Stimulated activated CD8-positive, alpha-beta memory T cell treated with anti-CD3 and anti-CD28 coated beads, Interleukin-4, amount 100 ng/mL, for 1 hour (primary cell): ENCODE measurements at places on chromosomes 16 and 17.

DNA sequence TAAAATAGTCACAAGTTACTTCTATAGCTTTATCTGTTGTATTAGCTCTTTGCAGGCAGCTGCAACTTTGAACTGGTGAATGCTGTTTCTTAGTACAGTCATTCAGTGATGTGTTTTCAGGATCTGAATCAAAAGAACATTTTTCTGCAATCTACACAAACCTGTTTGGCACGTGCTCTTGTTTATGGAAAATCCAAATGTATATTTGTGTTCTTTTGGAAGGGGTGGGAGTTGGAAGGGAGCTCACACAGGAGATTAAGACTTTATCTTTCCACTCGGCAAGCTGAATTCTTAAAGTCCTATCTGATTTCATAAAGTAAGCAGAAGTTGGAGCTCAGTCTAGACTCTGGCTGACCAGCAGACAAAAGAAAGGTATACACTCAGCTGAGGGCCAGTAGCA is 300.2 kb downstream of the MAP2K6 start:
- DNase-seq, result no peak

DNA sequence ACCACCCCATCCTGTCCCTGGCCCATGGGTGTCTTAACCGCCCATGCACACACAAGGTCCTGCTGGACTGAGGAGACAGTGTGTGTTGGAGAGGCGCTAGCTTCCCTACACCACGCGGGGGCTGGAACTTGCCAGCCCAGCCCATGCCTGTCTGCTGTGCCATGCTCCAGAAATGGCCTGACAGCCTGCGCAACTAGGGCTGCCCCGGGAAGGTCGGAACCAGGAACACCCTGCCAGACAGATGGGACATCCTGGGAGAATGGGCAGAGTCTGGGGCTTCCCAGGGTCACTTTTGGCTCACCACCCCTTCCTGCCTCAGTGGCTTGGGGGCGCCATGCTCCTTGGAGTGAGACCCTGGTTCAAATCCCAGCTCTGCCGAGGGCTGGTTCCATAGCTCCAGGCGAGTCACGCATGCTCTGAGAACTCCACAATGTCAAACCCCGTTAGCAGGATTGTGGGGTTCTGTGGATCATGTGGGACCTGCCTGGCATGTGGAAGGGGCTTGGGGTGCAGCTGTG is 36.2 kb downstream of the SREBF1 start:
- no peak for DNase-seq

DNA sequence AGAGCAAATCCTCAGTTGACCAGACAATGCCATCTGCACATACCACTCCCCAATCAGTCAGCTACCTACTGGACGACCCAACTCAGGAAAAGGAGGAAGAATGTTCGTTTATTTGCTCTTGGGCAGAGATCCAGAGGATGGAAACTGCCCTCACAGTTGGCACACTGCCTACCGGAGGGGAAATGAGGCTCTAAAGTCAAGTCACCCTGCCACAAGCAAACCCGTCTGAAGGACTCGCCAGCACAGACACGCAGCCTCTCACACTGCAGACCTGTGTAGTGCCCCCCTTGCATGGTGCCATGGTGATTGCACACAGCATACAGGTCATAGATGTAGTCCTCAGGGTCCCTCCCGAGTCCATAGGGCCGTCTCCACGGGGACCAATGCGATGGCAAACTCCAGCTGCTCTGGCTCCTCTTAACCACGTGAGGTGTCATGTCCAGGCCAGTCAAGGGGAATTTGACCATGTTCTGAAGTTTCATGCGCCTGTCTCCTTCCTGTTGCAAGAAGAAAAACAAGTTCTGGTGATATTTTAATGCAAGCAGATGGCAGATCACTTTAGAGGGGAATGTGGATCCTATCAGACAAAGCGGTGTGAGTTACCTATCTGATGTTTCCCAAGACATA is 69.5 kb downstream of the USP31 start:
- DNase-seq, result no peak

DNA sequence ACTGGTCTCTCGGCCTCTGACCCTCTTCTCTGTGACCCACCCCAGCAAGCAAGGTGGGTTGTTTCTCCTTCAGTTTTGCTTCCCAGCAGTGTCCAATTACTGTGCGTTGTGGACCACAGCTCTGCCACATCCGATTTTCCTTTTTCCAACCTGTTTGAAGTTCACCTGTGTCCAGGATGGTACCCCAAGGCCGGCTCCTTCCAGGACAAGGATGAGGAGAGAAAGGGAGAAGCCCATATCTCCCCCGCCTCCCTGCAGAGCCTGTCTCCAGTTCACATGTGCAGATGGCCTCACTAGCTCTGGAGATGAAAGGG is 13.5 kb downstream of the NMRAL1 start:
- no peak for DNase-seq

- DNase-seq, result no peak
Observed at GRCh38 chr17:14760212-14760611, 459.3 kb downstream of the HS3ST3B1 start.

GRCh38 chr17:39792526-39793221 is 54.9 kb downstream of the GRB7 start:
- DNase-seq, result no peak

- no peak for DNase-seq
Observed at GRCh38 chr16:55555436-55555835, 11.0 kb upstream of the CAPNS2 start.

GRCh38 chr16:19502395-19503131 is 19.3 kb downstream of the GDE1 start:
- peak; percentile 27 for DNase-seq

GRCh38 chr17:77128896-77129567 is 11.7 kb upstream of the SEC14L1 start:
- DNase-seq, result no peak

DNA sequence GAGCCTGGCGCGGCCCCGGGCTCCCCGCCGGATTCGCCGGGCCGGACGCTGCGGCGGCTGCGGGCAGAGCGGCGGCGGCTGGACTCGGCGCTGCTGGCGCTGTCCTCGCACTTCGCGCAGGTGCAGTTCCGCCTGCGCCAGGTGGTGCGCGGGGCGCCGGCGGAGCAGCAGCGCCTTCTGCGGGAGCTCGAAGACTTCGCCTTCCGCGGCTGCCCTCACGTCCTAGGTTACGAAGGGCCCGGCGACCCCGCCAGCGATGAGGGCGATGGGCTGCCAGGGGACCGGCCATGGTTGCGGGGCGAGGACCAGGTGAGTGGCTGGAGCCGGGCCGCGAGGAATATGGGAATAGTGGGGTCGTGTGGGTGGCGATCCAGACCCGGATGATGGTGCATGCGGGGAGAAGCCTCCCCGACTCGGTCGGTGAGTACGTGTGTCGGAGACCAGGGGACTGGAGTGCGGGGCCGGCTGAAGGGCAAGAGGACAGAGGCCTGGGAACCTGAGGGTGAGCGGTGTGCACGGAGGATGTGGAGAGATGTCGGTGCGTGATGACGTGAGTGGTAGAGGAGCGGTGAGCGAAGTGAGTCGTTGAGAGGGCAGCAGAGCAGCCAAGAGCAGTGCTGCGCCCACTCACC is 517 bp downstream of the RUNDC1 start:
- DNase-seq, result peak; percentile 27

DNA sequence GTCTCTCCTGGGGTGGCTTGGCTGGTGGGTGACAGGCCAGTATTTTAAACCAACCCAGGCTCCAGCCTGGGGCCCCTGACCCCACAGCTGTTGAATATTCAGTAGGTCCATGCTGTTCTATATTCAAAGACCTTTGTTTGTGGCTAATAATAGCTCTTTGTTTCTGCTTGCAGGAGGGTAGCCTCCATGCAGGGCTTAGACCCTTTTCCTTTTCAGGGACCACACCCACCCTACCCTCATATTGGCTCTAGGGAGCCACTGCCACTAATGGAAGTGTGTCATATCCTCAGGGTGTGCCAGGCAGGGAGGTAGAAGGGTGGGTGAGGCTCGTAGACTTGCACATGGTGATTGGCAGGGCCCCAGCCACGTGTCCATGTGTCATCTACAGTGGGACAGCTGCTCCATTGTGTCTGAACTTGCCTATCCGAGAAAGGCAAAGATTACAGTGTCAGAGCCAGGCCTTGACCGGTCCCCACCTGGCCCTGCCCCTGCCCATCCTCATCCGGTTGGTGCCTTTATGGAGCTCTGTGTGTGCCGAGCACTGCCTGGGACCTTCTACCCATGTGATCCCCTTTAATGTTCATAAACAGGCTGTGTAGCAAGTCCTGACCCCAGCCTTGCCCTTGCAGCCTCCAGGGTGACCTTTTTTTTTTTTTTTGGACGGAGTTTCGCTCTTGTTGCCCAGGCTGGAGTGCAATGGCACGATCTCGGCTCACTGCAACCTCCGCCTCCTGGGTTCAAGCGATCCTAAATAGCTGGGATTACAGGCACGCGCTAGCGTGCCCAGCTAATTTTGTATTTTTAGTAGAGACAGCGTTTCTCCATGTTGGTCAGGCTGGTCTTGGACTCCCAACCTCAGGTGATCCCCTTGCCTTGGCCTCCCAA is 22.1 kb downstream of the TMC7 start:
- DNase-seq, result no peak

GRCh38 chr17:33647956-33648355 is 354.9 kb upstream of the ASIC2 start:
- DNase-seq, result no peak

DNA sequence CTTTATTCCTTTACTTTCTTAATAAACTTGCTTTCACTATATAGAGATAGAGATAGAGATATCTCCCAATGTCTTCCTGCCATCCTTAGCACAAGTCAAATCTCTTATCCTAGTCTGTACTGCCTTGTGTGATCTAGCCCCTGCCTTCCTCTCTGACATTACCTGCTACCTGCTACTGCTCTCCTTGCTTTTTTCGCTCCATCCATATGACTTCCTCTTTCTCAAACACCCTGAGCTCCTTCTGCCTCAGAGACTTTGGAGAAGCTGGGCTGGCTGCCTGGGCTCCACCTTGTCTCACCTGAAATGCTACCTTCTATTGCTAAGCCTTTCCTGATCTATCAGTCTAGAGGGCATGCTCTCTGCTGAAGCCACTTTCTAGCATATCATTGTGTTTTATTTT is 24.7 kb upstream of the WSB1 start:
- no peak for DNase-seq

DNA sequence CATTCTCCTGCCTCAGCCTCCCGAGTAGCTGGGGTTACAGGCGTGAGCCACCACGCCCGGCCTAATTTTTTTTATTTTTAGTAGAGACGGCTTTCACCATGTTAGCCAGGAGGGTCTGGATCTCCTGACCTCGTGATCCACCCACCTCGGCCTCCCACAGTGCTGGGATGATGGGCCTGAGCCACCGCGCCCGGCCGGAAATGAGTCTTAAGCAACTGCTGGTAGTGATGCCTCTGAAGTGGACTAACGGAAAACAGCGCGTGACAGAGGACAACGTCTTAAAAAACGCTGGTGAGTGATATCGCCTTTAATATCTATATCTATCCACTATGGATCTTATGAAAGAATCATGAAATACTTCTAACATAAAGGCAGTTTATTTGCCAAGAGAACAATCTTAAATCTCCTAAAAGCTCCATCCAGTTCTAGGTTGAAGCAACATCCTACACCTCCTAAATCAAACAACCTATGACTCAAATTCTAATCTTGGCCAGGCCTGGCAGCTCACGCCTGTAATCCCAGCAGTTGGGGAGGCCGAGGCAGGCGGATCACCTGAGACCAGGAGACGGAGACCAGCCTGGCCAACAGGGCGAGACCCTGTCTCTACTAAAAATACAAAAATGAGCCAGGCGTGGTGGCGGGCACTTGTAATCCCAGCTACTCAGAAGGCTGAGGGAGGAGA is 69.8 kb downstream of the NXN start:
- no peak for DNase-seq

DNA sequence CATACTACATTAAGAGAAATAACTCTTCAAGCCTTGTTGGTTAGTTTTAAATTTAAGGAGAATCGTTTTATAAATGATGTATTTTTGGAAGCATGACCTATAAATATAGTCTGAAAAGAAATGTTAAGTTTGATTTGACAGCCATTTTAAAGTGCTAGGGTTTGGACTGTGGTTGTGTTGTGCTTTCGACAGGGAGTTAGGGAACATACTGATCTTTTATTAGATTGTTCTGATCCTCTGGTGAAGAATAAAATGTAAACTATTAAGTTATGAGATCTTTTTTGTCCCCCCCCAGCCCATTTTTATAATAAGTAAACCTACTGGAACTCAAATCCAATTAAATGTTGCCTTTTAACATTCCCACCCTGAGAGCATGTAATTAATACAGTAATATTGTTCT is 12.0 kb downstream of the TAF15 start:
- no peak for DNase-seq

- DNase-seq, result no peak
Observed at GRCh38 chr17:2549392-2550211, 37.9 kb upstream of the METTL16 start.

DNA sequence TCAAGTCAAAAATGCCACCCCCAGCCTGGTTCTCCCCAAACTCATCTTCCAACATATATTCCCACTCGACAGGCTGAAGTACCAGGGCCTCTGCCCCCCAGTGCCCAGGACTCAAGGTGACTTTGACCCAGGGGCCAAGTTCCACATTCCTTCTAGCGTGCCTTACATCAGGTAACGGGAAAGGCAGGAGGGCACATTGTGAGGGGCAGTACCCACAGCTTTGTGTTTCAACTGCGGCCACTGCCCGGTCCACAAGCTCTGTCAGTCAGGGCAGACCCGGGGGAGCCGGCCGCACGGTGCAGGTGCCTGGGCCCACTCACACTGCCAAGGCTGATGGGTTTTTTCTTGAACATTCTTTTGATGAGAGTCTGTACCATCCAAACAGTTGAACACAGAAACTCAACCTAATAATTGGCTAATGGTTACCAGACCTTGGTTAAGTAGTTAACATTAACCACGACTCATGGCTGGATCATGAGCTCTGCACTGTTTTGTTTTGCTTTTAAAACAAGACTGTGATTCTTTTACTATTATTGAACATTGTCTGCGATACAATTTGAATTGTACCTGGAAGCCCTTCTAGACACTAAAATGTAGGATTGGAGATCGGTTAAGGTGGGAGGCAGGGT is 17.6 kb downstream of the ACE start:
- no peak for DNase-seq

- no peak for DNase-seq
Observed at GRCh38 chr16:1265826-1266225, 10.0 kb downstream of the TPSD1 start.

DNA sequence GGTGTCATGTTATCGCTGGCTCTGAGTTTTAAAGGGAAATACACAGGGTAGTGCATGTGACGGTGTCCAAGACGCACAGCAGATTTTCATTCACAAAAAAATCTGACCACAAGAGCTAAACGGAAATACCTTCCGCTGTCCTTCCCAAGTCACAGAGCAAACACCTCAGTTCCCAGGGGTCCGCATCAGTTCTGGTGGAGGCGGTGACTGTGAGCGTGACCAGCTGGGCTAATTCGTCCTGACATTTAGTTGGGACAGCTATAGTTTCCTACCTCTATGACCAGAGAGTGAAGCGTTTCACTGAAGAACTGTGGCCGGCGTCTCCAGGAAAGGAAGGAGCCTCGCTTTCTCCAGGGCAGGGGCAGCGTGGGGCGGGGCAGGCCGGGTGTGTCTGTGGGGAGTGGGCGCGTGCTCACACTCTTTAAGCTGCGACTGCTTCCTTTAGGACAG is 10.5 kb upstream of the FASN start:
- DNase-seq, result no peak

- DNase-seq, result no peak
Observed at GRCh38 chr17:9726291-9726690, 65.1 kb downstream of the DHRS7C start.

GRCh38 chr16:80680046-80680445 is 124.4 kb downstream of the CDYL2 start:
- DNase-seq, result no peak

GRCh38 chr17:46773676-46774075 is 44.8 kb downstream of the WNT3 start:
- DNase-seq, result no peak

GRCh38 chr17:59371416-59372100 is 40.1 kb downstream of the YPEL2 start:
- no peak for DNase-seq

- DNase-seq, result no peak
Observed at GRCh38 chr17:57954397-57955182, 622 bp downstream of the CUEDC1 start.
